PC-3 (cell line): ENCODE measurements at places on chromosomes 1 and 21. TPM values are rescaled to one million over a fixed set of nuclear protein-coding genes. Genes with fewer than 3 reads are reported as not detected.

DNA sequence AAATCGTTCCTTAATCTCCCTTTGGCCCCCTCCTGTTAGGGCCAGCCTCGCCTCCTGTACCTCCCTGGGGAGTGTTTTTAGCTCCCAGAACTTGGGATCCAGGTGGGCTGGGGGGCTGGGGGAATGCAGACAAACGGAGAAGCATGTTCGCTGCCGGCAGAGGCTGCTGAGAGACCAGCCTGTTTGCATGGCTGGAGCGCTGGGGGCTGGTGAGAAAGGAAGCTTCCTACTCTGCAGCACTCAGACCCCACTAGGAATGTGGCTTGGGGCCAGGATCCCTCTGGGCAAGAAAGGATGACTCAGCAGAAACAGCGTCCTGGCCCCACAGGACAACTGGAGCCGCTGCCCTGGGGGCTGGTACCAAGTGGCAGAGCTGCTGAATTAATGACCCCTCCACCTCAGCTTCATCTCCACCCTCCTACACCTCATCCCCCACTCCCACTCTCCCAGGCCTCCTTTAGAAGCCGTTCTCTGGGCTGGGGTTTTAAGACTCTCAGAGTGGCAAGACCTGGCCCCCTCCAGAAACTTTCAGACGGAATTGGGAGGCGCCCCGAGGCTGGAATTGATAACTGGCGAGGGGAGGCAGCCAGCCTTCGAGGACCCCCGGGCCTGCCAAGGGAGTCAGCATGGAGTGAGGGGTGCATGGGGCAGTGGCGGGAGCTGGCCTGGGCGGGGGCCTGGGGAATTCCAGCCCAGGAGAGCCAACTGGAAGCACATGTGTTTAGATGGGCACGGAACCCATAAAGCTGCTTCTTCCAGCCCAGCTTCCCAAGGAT, 28.5 kb upstream of the EPS8L3 start:
- H3K27ac ChIP-seq, result peak overlapping the region; percentile 18; the same call in 1 of the 2 replicates
- DNase-seq, result peak; percentile 76
- H3K27me3 ChIP-seq, result no peaks in the 10 kb centered on the region
- no peaks in the 10 kb centered on the region for H3K36me3 ChIP-seq

The PIGV gene
- total RNA-seq, result 6.0 and 8.8 TPM in 2 replicates

The OR2M3 gene
- not detected in 2 replicates for total RNA-seq

The SLAMF7 gene
- 0.15 and 0.46 TPM in 2 replicates for total RNA-seq

GRCh38 chr1:234642428-234642827, 32.5 kb upstream of the IRF2BP2 start:
- peaks cover 22% of the 10 kb centered on the region for H3K4me1 ChIP-seq
- no peaks in the 10 kb centered on the region for H3K27me3 ChIP-seq
- H3K36me3 ChIP-seq, result no peaks in the 10 kb centered on the region
- H3K4me3 ChIP-seq, result no peak overlapping the region

DNA sequence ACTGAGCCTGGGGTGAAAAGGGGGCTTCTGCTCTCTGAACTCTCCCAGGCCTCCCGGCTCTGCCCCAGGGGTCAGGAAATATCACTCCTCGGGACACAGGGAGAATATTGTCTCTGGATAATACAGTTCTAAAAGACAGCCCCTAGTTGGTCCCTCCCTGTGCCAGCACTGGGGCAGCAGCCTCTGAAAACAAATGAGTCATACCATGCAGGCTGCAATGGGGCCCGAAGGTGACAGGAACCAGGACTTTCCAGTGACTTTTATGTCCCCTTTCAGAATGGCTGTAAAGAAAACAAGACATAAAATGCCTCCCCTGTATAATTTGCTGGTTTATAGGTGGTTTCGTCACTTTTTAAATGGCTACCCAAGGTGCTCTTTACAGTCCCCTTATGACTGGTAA, 360.0 kb downstream of the NPHP4 start:
- no peak overlapping the region for H3K4me3 ChIP-seq
- DNase-seq, result no peak

The ANKRD35 gene
- total RNA-seq, result 0.07 and 0.40 TPM in 2 replicates

The SLAMF6 gene
- total RNA-seq, result not detected in 2 replicates

The COA7 gene
- total RNA-seq, result 13.0 and 17.6 TPM in 2 replicates

- H3K4me3 ChIP-seq, result peak overlapping the region; percentile 74
- no peak for DNase-seq
- H3K4me1 ChIP-seq, result peaks cover 16% of the 10 kb centered on the region
- no peaks in the 10 kb centered on the region for H3K27me3 ChIP-seq
These were observed 470 bp upstream of the NAXE start for GRCh38 chr1:156591181-156591431.

GRCh38 chr1:17565461-17566252, 26.2 kb downstream of the ARHGEF10L start:
- H3K36me3 ChIP-seq, result no peaks in the 10 kb centered on the region
- no peak overlapping the region for H3K27ac ChIP-seq
- no peak overlapping the region for H3K4me3 ChIP-seq

DNA sequence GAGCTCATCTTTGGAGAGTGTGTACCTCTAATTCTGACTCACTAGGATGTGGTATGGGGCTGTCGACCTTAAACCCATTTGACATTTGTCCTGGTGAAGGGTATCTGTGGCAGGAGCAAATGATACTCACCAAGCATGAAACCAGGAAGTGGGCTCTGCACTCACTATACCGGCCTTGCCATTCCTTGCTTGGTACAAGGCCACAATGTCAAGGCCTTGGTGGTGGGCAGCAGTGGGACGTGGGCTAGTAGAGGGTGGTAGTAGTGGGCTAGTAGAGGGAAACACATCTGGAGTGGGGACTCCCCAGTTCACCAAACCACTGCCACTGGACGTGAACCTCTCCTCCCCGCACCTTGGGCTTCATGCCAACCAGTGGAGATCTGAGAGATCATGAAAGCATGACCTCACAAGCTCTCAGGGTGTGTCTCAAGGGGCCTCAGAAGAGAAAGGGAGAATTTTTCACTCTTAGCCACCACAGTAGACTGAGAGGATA, 11.5 kb downstream of the TNFSF4 start:
- peaks cover 12% of the 10 kb centered on the region; the same call in 1 of the 2 replicates for H3K4me1 ChIP-seq
- no peaks in the 10 kb centered on the region for H3K27me3 ChIP-seq
- H3K27ac ChIP-seq, result no peak overlapping the region

DNA sequence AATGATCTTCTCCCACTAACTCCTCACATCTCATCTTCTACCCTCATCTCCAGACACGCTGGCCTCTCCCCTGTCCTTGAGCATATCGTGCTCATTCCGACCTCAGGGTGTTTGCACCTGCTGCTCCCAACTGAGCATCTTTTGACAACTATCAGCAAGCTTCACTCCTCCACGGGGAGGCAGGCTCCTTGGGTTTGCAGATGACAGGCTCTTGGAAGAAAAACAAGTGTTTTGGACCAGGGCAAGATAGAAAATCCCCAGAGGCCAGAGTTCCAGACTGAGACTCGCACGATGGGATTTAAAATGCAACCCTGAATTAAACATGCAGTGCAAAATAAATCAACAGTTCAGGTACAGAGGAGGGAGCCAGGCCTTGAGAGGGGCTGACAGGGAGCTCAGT, 246.7 kb downstream of the PTPRU start:
- H3K36me3 ChIP-seq, result no peaks in the 10 kb centered on the region
- H3K27me3 ChIP-seq, result peaks cover 23% of the 10 kb centered on the region
- H3K4me3 ChIP-seq, result no peak overlapping the region
- DNase-seq, result no peak
- H3K4me1 ChIP-seq, result no peaks in the 10 kb centered on the region
- no peak overlapping the region for H3K27ac ChIP-seq

DNA sequence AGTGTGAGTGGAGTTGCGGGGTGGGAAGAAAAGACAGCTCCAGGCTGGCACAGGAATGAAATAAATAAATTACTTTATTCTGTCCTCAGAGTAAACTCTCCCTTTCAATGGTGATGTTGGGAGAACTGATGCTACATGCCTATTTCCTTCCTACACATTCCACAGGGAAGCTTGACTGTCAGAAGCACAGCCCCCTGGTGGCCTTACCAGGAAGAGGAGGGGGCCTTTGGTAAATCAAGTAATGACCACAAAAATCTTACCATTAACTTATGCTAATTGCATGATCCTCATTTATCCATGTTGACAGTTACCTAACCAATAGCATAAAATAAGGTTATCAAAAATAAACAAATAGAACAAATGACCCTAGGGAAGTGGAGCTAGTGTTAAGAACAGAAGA, 605.0 kb upstream of the PKN2 start:
- peaks cover 16% of the 10 kb centered on the region for H3K4me1 ChIP-seq
- no peaks in the 10 kb centered on the region for H3K36me3 ChIP-seq
- no peak overlapping the region for H3K4me3 ChIP-seq
- no peaks in the 10 kb centered on the region for H3K27me3 ChIP-seq
- DNase-seq, result peak; percentile 31

The C1QTNF12 gene
- 2.8 and 3.9 TPM in 2 replicates for total RNA-seq

DNA sequence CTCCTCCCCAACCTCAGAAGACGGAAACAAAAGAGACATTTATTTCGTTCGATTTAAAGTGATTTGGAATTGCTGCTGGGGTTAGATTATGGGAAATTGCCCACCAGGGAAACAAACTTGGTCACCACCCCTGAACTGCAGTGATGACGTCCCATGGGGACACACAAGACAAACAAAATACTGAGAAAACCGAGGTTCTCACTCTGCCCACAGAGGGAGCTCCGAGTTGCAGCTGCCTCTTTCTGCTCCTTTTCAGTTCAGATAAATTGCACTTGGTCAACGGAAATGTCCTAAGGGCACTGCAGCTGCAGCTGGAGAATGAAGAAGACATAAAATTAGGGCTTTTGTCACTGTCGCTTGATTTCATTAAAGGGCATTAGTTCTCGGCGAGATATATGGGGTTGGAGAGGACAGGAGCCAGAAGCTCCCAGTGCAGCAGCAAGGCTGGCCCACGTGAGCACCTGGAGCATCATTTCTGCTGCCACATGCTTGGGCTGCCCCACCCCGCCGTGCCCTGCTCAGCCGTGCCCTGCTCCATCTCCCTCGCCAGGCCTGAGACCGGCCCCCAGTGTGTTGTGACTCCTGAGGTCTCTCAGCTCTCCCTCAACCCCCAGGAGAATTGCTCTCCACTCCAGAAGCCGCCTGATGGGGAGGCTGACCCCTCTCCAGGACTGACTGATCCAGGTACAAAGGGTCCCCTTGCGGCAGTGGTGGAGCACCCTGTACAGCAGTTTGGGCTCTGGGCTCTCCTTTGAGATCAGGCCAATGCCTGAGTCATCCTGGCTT, 231.7 kb upstream of the AJAP1 start:
- H3K4me3 ChIP-seq, result no peak overlapping the region
- no peak overlapping the region for H3K27ac ChIP-seq
- no peak for DNase-seq

- peaks cover 58% of the 10 kb centered on the region for H3K4me1 ChIP-seq
- H3K4me3 ChIP-seq, result no peak overlapping the region
- no peaks in the 10 kb centered on the region for H3K27me3 ChIP-seq
- peak; percentile 95 for DNase-seq
These were observed 92.6 kb upstream of the NGF start for GRCh38 chr1:115430441-115431158.

The TMPRSS15 gene
- total RNA-seq, result 0.12 TPM in 1 of 2 replicates, not detected in the other

DNA sequence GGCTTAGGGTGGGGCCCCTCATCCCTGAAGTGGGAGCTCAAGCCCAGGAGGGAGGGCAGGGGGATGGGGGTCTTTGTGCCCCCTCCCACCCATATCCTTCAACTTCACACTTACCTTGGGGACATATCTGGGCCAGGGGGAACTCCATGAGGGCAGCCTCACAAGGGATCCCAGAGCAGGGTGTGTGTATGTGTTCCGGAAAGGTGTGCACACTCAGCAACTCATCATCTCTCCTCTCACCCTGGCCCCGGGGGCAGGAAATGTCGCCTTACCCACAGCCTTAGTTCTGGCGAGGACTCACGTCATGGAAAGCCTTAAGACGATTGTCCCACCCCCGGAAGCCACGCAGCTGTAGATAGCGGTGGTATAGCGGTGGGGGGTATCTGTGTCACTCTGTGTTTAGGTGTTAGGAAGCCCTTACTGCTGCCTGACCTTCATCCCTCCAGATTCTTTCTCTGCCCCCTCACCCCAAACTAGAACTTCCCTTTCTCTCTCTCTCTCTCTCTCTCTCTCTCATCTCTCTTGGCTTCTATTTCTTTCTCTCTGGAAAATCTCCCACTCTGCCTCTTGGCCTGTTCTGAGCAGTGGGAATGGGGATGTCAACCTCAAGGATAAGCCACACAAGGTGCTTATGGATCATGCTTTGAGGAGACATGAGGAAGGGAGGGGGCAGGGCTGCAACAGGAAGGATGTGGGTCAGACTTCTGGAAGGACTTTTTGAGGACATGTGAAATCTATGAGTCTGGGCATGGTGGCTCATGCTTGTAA, at the start of gene SH2D2A:
SH2D2A (minus strand) TSS at position 288 of the 768 bp plus-strand sequence; CDS start at position 148, 140 bp downstream.
- H3K27ac ChIP-seq, result peak within 1 kb of the TSS; percentile 83
- peak within 1 kb of the TSS; percentile 15; the same call in 1 of the 2 replicates for H3K4me3 ChIP-seq
- DNase-seq, result peak; percentile 80
- no peaks in the 10 kb centered on the region for H3K27me3 ChIP-seq

GRCh38 chr1:168861421-168862004, 132.5 kb upstream of the DPT start:
- peak; percentile 92 for DNase-seq
- peaks cover 24% of the 10 kb centered on the region for H3K4me1 ChIP-seq
- no peak overlapping the region for H3K4me3 ChIP-seq
- peak overlapping the region; percentile 79 for H3K27ac ChIP-seq
- no peaks in the 10 kb centered on the region for H3K36me3 ChIP-seq

DNA sequence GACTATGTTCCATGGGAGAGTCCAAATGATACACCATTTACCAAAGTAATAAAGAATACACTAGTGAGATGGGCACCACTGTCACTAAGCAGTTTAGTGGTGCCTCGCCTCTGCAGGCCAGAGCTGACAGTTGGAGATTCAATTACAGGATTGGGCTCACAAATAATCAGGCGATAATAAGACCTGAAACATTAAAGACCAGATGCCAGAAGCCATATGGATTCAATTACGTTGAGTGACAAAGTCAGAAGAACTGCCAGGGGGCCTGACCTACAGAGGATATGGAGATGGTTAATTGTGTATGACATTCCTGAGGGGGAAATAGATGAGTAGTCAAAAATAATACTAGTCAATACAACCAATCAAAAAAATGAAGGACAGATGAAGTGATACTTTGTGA, 65.2 kb upstream of the ST6GALNAC5 start:
- H3K27me3 ChIP-seq, result no peaks in the 10 kb centered on the region; the same call in 1 of the 2 replicates
- H3K36me3 ChIP-seq, result no peaks in the 10 kb centered on the region
- H3K27ac ChIP-seq, result no peak overlapping the region
- no peak overlapping the region for H3K4me3 ChIP-seq

- peaks cover 72% of the 10 kb centered on the region for H3K27me3 ChIP-seq
- no peaks in the 10 kb centered on the region for H3K36me3 ChIP-seq
- peak; percentile 13 for DNase-seq
- H3K4me3 ChIP-seq, result no peak overlapping the region
These were observed 148.6 kb downstream of the HUNK start for GRCh38 chr21:32021319-32021994.

- H3K4me1 ChIP-seq, result no peaks in the 10 kb centered on the region
- no peak overlapping the region for H3K4me3 ChIP-seq
- no peaks in the 10 kb centered on the region for H3K36me3 ChIP-seq
- peaks cover 35% of the 10 kb centered on the region for H3K27me3 ChIP-seq
- H3K27ac ChIP-seq, result no peak overlapping the region
These were observed 14.4 kb downstream of the SLC5A9 start for GRCh38 chr1:48236716-48237470.

GRCh38 chr1:64810001-64810400, 65.1 kb downstream of the RAVER2 start:
- H3K4me3 ChIP-seq, result no peak overlapping the region
- no peak for DNase-seq
- no peaks in the 10 kb centered on the region for H3K36me3 ChIP-seq
- H3K27ac ChIP-seq, result no peak overlapping the region
- H3K27me3 ChIP-seq, result no peaks in the 10 kb centered on the region

The AMY2A gene
- total RNA-seq, result not detected in 2 replicates

- no peaks in the 10 kb centered on the region for H3K27me3 ChIP-seq
- no peak within 1 kb of the TSS for H3K4me3 ChIP-seq
- no peaks in the 10 kb centered on the region for H3K36me3 ChIP-seq
- H3K4me1 ChIP-seq, result peaks cover 15% of the 10 kb centered on the region
- H3K27ac ChIP-seq, result no peak within 1 kb of the TSS
These were observed at the start of gene ANKRD65 for GRCh38 chr1:1421147-1421906. Gene ANKRD65 (minus strand): TSS chr1:1421276. CDS start chr1:1421005, 271 bp downstream.
